CD4-positive, alpha-beta memory T cell (primary cell): ENCODE measurements at places on chromosomes 7 and 10. TPM values are rescaled to one million over a fixed set of nuclear protein-coding genes. Genes with fewer than 3 reads are reported as not detected.

PRR15 gene
- total RNA-seq: not detected

GRCh38 chr10:133420028-133420427 is 4.4 kb downstream of the SPRN start:
- H3K27me3 ChIP-seq: no peaks in the 10 kb centered on the region
- H3K4me1 ChIP-seq: no peaks in the 10 kb centered on the region
- no peak overlapping the region for H3K4me3 ChIP-seq
- peaks cover 7% of the 10 kb centered on the region for H3K36me3 ChIP-seq
- H3K27ac ChIP-seq: no peak overlapping the region
- DNase-seq: no peak

GRCh38 chr7:28195910-28196620 is 15.5 kb upstream of the JAZF1 start:
- no peaks in the 10 kb centered on the region for H3K36me3 ChIP-seq
- no peaks in the 10 kb centered on the region for H3K4me1 ChIP-seq
- no peak for DNase-seq
- H3K27me3 ChIP-seq: no peaks in the 10 kb centered on the region
- no peak overlapping the region for H3K4me3 ChIP-seq

- H3K27me3 ChIP-seq: no peaks in the 10 kb centered on the region
- no peaks in the 10 kb centered on the region for H3K4me1 ChIP-seq
- DNase-seq: no peak
- no peak overlapping the region for H3K27ac ChIP-seq
These were observed 137.6 kb upstream of the VWC2 start for GRCh38 chr7:49635800-49636199.
